Stimulated activated CD4-positive, alpha-beta T cell treated with anti-CD3 and anti-CD28 coated beads, Interleukin-1b, Interleukin-23, amount 100 ng/mL, for 1 hour (primary cell): ENCODE measurements at places on chromosomes 4 and X.

GRCh38 chr4:53712408-53713020, 121.2 kb upstream of the LNX1 start:
- no peak for DNase-seq

DNA sequence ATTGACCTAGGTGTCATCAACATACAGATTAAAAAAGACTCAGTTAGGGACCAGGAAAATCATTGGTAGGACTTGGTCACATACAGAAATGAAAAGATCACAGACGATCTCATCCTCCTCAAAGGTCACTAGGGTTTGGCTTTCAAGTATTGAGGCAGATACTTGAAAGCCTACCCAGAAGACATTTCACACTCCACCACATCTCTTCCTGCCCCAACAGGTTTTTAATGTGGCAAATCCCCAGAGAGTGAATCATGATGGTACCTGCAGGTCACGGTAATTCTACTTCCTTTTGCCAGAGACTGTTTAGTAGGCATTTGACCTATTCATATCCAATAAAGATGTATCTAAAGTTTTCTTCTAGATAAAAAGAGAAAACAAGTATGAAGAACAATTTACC, 44.1 kb downstream of the INPP4B start:
- DNase-seq: no peak

DNA sequence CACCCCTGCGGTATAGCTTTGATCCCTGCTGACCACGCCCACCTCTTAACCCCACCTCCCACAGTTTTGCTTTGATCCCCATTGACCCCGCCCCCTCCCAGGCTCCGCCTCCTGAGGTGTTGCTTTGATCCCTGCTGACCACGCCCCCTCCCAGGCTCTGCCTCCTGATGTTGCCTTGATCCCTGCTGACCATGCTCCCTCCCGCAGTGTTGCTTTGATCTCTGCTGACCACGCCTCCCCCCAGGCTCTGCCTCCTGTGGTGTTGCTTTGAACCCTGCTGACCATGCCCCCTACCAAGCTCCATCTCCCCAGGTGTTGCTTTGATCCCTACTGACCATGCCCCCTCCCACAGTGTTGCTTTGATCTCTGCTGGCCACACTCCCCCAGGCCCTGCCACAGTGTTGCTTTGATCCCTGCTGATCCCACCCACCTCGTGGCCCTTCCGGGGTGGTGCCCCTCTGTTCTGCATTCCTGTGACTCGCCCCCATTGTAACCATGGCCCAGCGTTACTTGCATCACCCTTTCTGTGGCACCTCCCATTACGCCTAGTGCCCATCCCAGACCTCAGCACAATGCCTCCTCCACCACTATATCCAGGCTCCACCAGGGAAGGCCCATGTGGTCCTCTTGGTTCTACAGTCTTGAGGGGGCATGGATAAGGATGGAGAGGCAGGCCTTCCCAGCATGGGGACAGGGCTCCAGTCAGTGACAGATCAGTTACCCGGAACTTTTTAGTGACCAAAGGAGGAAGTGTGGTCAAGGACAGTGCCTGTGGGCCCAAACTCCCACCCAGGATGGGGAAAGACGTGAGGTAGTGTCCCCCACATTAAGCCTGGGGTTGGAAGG, 70.8 kb downstream of the ADRA2C start:
- DNase-seq: no peak

DNA sequence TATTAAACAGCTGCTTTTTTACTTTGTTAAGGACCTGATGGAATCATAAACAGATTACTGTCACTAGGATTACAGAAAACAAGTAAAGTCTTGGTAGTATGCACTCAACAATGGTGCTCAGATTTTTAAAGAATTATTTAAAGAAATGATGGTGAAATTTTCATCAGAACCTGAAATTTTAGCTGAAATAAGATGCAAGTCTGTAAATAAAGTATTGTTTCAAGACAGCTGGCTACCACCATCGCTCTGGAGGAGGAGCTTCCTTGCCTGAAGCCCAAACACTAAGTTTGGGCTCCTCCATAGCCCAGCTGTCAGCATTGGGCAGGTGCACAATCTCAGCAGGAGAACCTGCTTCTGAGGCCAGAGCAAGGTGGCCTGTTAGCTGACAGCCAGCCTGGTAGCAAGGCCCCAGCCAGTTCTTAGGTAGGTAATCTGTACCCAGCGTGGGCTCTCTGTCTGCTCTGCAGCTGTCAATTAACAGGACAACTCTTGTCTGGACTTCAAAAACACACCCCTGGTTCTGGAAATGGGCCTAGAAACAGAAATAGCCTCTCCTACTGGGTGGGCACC, 4.6 kb downstream of the GAB1 start:
- DNase-seq: no peak

GRCh38 chr4:105135785-105136184, 10.9 kb upstream of the TET2 start:
- no peak for DNase-seq

- DNase-seq: peak; percentile 29
Measured at GRCh38 chr4:152536545-152537182, 772 bp upstream of the FBXW7 start.

DNA sequence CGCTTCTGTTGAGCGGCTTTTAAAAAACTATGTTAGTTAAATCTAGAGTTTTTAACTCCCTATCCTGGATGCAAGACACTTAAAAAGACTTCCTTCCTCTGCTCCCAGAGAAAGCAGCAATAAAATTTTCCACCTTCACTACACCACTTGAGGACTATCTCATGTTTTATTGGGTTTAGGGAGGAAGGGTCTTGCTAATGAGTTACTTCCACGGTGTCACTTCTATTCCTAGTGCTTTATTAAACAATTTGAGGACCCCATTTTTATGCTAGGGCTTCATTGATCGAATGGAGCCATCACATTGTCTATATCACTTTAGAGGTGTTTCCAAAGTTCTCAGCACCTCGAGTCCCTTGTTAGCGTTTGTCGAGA, 3.7 kb upstream of the STIM2 start:
- DNase-seq: no peak

DNA sequence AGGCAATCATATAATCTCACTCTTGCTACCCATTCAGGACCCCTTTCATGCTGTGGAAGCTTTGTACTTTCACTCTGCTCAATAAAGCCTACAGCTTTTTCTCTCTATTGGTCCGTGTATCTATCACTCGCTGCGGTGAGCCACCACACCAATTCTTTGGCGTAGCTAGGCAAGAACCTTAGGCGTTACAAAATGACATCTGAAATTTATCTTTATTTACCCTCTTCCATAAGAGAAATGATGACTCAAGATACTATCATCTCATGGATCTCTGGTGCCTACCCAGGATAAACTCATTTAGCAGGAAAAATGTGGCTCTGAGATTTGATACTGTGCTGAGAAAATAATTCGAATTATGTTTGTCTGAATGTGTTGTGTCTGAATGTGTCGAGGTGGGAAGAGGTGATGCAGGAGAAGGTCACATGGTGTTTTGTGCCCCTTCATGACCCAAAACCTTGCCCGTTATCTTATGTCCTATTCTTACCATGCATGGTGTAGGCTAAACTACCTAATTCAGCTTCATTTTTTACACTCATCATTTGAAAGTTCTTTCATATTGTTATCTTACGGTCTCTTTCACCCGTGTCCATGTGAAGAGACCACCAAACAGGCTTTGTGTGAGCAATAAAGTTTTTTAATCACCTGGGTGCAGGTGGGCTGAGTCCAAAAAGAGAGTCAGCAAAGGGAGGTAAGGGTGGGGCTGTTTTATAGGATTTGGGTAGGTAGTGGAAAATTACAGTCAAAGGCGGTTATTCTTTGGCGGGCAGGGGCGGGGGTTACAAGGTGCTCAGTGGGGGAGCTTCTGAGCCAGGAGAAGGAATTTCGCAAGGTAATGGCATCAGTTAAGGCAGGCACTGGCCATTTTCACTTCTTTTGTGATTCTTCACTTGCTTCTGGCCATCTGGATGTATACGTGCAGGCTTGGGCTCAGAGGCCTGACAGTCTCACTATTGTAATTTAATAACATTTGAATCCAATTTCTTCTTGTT, 41.6 kb upstream of the GIMD1 start:
- no peak for DNase-seq

DNA sequence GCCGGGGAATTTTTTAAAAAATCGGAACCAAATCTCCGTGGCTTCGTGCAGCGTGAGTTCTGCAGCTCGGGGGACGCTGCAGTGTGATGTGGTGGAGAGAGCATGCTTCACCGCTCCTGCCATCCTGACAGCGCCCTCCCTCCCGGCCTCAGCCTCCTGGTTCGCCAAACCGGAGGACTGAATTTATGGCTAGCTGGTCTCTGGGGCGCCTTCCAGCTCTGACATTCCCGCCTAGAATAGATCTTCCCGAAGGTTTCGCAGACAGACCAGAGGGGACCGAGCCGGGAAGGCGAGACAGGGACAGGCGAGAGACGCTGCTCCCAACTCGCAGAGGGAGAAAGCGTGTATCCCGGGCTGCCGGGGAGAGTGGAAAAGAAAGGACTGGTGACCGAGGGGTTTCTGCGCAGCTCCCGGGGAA, 25.9 kb downstream of the HOPX start:
- DNase-seq: no peak

DNA sequence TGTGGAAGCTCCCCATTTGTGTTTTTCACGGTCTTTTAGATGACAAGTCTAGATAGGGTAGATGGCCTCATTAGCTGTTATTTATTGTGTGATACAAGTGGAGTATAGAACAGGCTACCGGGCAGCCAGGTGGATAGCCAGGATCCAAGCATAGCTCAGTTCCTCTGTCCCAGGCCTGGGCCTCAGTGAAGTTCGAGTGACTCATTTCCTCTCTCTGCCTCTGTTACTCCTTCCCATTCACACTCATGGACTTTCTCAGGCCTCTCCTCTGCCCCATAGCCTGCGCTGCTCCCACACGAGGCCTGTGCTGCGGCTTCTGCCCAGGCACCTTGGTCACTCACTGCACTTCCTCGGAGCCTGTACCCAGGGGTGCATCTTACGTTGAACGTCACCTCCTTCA, 54.5 kb downstream of the TENM3 start:
- no peak for DNase-seq

DNA sequence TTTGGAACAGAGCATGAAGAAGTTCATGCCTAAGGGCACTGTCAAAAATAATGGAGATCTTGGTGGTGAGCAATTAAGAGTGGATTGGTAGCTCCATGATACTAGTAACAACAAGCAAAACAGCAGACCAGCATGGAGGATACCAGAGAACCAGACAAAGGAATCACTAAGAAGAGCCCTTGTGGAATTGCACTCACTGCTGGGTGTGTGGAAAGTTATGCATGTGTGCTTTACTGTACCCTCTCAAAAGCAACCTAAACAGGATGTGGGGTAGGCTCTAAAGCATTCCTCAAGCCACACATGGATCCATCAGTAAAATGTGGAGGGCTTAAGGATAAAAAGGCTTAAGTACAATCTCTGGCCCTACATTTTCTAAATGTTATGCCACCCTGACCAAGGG, 69.5 kb downstream of the AR start:
- no peak for DNase-seq

GRCh38 chrX:18410038-18410437, 15.4 kb upstream of the CDKL5 start:
- no peak for DNase-seq

DNA sequence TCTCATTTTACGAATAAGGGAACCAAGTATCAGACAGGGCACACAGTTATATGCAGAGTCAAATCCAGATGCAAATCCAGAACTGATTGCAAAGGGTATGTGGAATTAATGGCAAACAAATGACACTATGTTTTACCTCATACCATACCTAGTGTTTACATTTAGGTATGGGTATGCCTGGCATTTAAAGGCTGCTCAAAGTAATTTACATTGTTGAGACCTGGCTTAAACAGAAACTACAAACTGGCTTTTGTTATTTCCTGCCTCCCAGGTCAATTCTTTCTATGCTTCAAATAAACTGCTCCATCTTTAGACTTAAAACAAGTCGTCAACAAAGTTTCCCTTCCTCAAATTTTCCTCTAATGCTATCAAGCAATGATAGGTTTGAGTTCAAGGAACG, 33.7 kb downstream of the ANKRD17 start:
- DNase-seq: no peak

DNA sequence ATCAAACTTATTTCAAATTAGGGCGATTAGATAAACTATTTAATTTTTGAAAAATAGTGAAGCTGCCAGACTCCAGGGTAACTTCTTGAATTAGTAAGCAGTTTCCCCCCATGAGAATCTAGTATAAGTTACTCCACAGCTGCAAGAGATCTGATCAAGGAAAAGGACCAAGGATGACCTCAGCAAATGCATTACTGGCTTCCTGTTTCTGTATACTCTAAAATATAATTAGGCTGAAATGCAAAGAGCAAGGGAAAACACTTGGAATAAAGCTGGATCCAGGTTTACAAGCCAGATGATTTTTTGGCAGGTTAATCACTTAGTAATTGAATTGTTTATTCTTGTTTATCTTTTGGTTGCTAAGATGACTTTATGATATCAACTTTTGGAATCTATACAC, 13.4 kb upstream of the P2RY10 start:
- no peak for DNase-seq

GRCh38 chr4:57607566-57608180, 497.5 kb upstream of the IGFBP7 start:
- DNase-seq: no peak
